ENCODE measurements at places on chromosomes 16 and 17. TPM values are rescaled to one million over a fixed set of nuclear protein-coding genes. Genes with fewer than 3 reads are reported as not detected.

Gene SDR42E1
- 0.08 TPM for total RNA-seq

Gene CDH1
- not detected for total RNA-seq

Gene RAB26
- 1.5 TPM for total RNA-seq

Gene SPNS2
- 0.23 TPM for total RNA-seq

Gene ODF4
- not detected for total RNA-seq

Gene WDR59
- 17.7 TPM for total RNA-seq

Gene RDM1
- 0.38 TPM for total RNA-seq

Gene MAPK8IP3
- 51.6 TPM for total RNA-seq

Gene C17orf78
- total RNA-seq, result not detected

Gene CEP295NL
- total RNA-seq, result 2.0 TPM

Gene KCNJ2
- total RNA-seq, result 0.75 TPM

Gene BANP
- total RNA-seq, result 18.3 TPM

Gene MAPK7
- total RNA-seq, result 11.2 TPM

Gene TAX1BP3
- 210 TPM for total RNA-seq

Gene NGFR
- total RNA-seq, result 1.5 TPM

Gene SMIM36
- total RNA-seq, result not detected

Gene EVPLL
- total RNA-seq, result not detected

Gene PLD6
- 1.1 TPM for total RNA-seq

Gene GAS2L2
- 0.08 TPM for total RNA-seq

Gene HIGD1B
- total RNA-seq, result not detected

Gene PARD6A
- total RNA-seq, result 0.60 TPM

Gene LDHD
- 0.12 TPM for total RNA-seq

Gene KRTAP3-1
- total RNA-seq, result not detected

Gene BICDL2
- under 0.01 TPM for total RNA-seq

Gene DNAAF1
- not detected for total RNA-seq

Gene CRHR1
- not detected for total RNA-seq

Gene DUS2
- total RNA-seq, result 14.4 TPM

Gene KCTD19
- not detected for total RNA-seq

Gene NPIPB4
- 20.8 TPM for total RNA-seq

Gene KCNJ18
- total RNA-seq, result not detected

Gene SNX20
- total RNA-seq, result not detected

Gene SLC5A11
- total RNA-seq, result not detected

Gene CLEC19A
- total RNA-seq, result not detected

Gene QRICH2
- total RNA-seq, result 6.0 TPM

Gene RAB37
- 0.15 TPM for total RNA-seq

Gene KCNG4
- not detected for total RNA-seq

Gene SYCE1L
- total RNA-seq, result 1.2 TPM
